Osteocyte (in vitro differentiated cells): ENCODE measurements at places on chromosomes 16 and 17.
A peak's percentile ranks its signal among the peaks of the same experiment; 100 is the strongest.

GRCh38 chr17:43142153-43142552 lies 17.0 kb upstream of the BRCA1 start:
- no peak overlapping the region for H3K27ac ChIP-seq
- no peak overlapping the region for H3K4me3 ChIP-seq
- no peaks in the 10 kb centered on the region for H3K4me1 ChIP-seq
- H3K36me3 ChIP-seq = peaks cover 5% of the 10 kb centered on the region

GRCh38 chr16:13104772-13105171 lies 203.4 kb downstream of the SHISA9 start:
- H3K36me3 ChIP-seq = no peaks in the 10 kb centered on the region
- no peak overlapping the region for H3K4me3 ChIP-seq
- H3K27ac ChIP-seq = no peak overlapping the region
- no peak for DNase-seq
- no peaks in the 10 kb centered on the region for H3K4me1 ChIP-seq
- no peaks in the 10 kb centered on the region for H3K27me3 ChIP-seq

- no peak for DNase-seq
- no peak overlapping the region for H3K27ac ChIP-seq
- no peaks in the 10 kb centered on the region for H3K36me3 ChIP-seq
- peaks cover 17% of the 10 kb centered on the region for H3K4me1 ChIP-seq
- peaks cover 19% of the 10 kb centered on the region for H3K27me3 ChIP-seq
These were observed 759 bp downstream of the ASPHD1 start for GRCh38 chr16:29900888-29901606.

- no peak for DNase-seq
- no peak overlapping the region for H3K27ac ChIP-seq
- H3K36me3 ChIP-seq = no peaks in the 10 kb centered on the region
- no peaks in the 10 kb centered on the region for H3K27me3 ChIP-seq
- H3K4me3 ChIP-seq = no peak overlapping the region
These were observed 449.5 kb upstream of the PSMD7 start for GRCh38 chr16:73847090-73847489.

GRCh38 chr16:77943801-77944200 lies 78.5 kb upstream of the CLEC3A start:
- no peak overlapping the region for H3K27ac ChIP-seq
- H3K4me3 ChIP-seq = no peak overlapping the region
- H3K27me3 ChIP-seq = no peaks in the 10 kb centered on the region
- H3K4me1 ChIP-seq = no peaks in the 10 kb centered on the region
- DNase-seq = no peak
- H3K36me3 ChIP-seq = no peaks in the 10 kb centered on the region

DNA sequence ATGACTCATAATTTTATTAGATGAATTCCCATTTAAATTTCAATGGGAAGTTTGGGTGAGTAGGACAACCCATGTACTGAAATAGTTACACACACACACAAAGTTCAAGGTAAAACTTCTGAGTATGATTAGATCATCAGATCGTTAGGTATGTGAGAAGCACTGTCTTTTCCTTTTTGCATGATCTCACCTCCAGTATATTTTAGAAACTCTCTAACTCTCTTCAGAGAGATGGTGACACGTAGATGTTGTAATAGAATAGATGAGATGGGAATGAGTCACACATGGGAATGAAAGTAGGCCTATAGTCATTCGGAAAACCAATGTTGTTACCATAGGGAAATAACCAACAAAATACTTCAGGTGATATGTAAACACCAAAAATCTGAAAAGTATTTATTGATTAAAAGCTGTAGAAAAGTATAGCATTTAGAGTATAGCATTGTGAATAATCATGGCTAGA lies 22.2 kb downstream of the KRT23 start:
- no peaks in the 10 kb centered on the region for H3K27me3 ChIP-seq
- H3K36me3 ChIP-seq = no peaks in the 10 kb centered on the region
- peaks cover 25% of the 10 kb centered on the region for H3K4me1 ChIP-seq
- DNase-seq = no peak
- peak overlapping the region; percentile 29 for H3K27ac ChIP-seq

DNA sequence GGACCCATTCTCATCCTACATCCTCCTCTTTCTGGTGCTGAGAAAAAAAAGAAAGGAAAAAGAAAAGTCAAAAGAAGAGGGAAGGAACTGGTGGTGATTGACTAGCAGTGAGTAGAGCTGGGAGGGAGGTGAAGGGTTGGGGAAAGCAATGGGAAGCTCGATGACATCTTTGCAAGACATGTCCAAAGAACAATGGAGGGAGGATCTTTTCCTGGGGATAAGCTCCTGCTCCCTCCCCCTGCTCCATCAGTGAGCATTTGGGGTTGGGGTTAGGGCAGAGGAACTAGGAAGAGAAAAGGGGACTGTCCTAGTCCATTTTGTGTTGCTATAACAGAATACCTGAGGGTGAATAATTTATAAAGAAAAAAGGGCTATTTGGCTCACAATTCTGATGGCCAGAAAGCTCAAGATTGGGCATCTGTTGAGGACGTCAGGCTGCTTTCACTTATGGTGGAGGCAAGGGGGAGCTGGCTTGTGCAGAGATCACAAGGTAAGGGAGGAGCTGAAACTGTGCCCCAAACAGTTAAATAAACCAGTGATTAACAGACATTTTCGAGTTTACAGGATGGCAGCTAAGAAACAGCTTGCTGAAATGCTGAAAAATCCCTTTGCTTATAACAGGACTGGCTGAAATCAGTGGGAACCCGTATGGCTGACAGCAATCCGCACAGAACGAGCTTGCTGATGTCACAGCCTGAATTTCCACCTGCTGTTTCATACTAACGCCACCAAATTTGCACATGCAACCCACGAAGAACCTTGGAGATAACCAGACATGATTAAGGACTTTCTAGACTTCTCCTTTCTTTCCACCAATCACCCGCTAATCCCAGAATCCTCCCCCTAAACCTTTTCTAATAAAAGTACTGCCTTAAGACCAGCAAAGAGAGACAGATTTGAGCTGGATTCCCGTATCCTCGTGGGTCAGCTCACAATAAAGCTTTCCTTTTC lies 1.6 kb upstream of the ODF4 start:
- H3K36me3 ChIP-seq = no peaks in the 10 kb centered on the region
- peaks cover 6% of the 10 kb centered on the region for H3K4me1 ChIP-seq
- no peak overlapping the region for H3K4me3 ChIP-seq
- no peak overlapping the region for H3K27ac ChIP-seq

DNA sequence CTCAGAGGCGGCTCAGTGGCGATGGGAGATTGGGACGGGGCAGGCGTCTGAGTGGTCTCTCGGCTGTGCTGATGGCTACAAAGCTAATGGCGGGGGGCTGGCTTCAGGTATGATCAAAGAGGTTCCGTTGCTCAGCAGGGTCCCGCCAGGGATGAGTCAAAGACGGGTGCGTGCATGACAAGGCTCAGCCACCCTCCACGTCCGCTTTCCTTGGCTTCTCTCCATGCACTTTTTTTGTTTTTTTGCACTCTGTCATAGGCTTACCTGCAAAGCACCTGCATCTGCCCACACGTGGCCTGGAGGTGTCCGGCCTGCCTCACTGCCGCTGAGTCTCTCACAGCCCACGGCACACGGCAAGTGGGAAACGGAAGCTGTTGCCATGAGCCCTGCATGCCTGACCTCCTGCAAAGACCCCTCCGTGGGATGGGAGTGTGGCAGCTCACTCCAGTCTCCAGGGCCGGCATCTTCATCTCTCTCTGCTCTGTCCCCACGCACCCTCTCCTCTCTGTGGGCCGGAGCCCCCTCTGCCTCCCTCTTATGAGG lies 85.5 kb upstream of the ZNF469 start:
- DNase-seq = no peak
- H3K36me3 ChIP-seq = no peaks in the 10 kb centered on the region
- no peak overlapping the region for H3K4me3 ChIP-seq
- H3K4me1 ChIP-seq = peaks cover 18% of the 10 kb centered on the region

GRCh38 chr17:57515662-57516211 lies 229.4 kb downstream of the CCDC182 start:
- H3K4me1 ChIP-seq = peaks cover 63% of the 10 kb centered on the region
- no peak overlapping the region for H3K4me3 ChIP-seq
- no peak for DNase-seq
- H3K27me3 ChIP-seq = no peaks in the 10 kb centered on the region
- peaks cover 3% of the 10 kb centered on the region for H3K36me3 ChIP-seq
- no peak overlapping the region for H3K27ac ChIP-seq

DNA sequence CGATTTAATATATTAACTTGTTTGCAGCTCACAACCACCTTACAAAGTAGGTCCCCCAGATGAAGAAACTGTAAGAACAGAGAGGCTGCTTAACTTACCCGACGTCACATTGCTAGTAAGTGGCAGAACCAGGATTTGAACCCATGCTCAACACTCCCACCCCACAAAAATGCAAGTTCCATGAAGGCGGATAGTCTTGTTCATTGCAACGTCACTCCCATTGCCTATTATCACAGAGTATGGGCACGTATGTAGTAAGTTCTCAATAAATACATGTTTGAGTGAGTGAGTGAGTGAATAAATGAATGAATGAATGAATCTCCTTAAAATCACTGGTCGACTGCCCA lies 1.1 kb downstream of the USP31 start:
- H3K36me3 ChIP-seq = no peaks in the 10 kb centered on the region
- peak overlapping the region; percentile 83 for H3K4me3 ChIP-seq
- peaks cover 13% of the 10 kb centered on the region for H3K27me3 ChIP-seq
- peaks cover 30% of the 10 kb centered on the region for H3K4me1 ChIP-seq
- peak overlapping the region; percentile 40 for H3K27ac ChIP-seq

GRCh38 chr16:77132051-77132618 lies 58.9 kb upstream of the MON1B start:
- H3K27me3 ChIP-seq = no peaks in the 10 kb centered on the region
- no peak overlapping the region for H3K27ac ChIP-seq
- no peaks in the 10 kb centered on the region for H3K36me3 ChIP-seq
- H3K4me3 ChIP-seq = no peak overlapping the region

- no peaks in the 10 kb centered on the region for H3K36me3 ChIP-seq
- peaks cover 25% of the 10 kb centered on the region for H3K27me3 ChIP-seq
- no peak overlapping the region for H3K4me3 ChIP-seq
- no peak for DNase-seq
These were observed 470 bp upstream of the GGT6 start for GRCh38 chr17:4560837-4561256.

GRCh38 chr16:50183316-50183715 lies 30.2 kb downstream of the TENT4B start:
- no peaks in the 10 kb centered on the region for H3K27me3 ChIP-seq
- H3K36me3 ChIP-seq = no peaks in the 10 kb centered on the region
- no peak for DNase-seq
- H3K27ac ChIP-seq = no peak overlapping the region

GRCh38 chr17:2068519-2069051 lies 13.7 kb downstream of the HIC1 start:
- DNase-seq = no peak
- no peaks in the 10 kb centered on the region for H3K27me3 ChIP-seq
- H3K36me3 ChIP-seq = peaks cover 25% of the 10 kb centered on the region
- peaks cover 63% of the 10 kb centered on the region for H3K4me1 ChIP-seq
